Fibroblast of skin of scalp (primary cell): ENCODE measurements at places on chromosomes 7 and 10.
A peak's percentile ranks its signal among the peaks of the same experiment; 100 is the strongest.

- no peak for DNase-seq
These were observed 23.1 kb downstream of the PLPP4 start for GRCh38 chr10:120480065-120480600.

DNA sequence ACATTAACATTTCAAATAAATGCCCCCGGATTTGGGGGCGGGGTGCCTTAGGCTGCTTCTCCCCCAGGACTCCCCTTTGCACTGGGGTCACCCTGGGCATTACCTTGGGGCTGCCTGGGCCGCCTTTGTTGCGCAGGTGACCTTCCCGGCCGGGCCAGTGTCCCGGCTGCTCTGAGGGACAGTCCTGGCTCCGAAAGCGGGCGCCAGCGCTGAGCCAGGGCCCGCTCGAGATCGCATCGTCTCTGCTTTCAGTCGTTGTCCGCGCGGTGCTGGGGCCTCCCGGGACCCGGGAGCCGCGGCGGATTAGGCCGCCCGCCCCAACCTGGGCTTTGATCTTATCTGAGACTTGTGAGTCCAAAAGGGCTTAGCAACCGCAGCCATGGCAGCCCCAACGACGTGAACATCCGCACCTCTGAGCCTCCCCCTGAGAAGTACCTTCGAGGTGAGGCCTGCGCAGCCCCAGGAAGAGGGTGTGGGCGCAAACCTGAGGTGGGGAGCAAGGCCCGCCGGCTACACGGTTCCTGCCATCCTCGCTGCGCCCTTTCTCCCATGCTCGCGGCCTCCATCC lies 14.8 kb upstream of the WAPL start:
- DNase-seq: no peak

- no peak for DNase-seq
These were observed 993 bp downstream of the PTPRN2 start for GRCh38 chr7:158586499-158587161.

DNA sequence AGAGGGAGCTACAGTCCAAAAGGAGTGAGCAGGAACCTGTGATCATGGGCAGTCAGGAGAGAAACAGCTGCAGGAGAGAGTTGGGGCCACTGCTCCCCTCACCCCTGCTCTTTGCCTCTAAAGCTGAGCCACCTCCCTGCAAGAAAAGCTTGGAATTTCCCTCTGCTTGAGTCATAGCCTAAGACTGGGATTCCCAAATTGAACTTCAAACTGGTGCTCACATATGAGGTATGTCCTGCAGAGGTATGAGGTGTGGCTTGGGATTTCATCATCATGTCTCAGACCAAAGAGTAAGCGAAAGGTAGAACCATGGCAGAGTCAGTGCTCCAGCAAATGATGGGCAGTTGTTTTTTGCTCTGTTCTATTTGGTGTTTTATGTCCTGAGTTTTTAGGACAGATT lies 237.1 kb upstream of the NRP1 start:
- peak; percentile 15 for DNase-seq

DNA sequence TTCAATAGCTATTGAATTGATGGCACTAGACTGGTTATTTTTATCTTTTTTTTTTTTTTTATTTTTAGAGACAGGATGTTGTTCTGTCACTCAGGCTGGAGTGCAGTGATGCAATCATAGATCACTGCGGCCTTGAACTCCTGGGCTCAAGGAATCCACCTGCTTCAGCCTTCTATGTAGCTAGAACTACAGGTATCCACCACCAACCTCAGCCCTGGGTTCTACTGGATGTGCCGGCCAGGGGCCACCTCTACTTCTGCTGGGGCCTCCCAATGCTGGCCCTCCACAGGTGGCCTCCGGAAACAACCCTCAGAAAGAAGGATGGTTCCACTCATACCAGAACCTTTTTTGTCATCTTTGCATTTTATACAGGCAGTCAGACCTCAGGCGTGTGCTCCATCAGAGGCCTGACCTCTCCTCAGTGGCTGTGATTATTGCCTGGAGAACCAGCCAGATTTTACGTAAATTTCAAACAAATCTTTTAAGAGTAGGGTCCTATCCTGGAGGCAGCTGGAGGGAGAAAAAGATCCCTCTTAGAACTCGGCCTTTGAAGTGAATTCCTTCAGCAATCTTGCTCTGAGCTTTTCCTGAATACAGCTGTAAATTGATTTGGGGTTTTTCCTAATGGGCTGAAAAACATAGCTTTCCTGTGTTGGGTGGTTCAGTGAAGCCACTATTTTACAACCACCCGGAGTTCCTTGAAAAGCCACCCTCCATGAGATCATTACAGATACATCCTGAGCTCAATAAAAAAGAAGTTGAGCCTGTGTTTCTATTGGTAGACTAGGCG lies 110.0 kb downstream of the SPAG6 start:
- DNase-seq: no peak

DNA sequence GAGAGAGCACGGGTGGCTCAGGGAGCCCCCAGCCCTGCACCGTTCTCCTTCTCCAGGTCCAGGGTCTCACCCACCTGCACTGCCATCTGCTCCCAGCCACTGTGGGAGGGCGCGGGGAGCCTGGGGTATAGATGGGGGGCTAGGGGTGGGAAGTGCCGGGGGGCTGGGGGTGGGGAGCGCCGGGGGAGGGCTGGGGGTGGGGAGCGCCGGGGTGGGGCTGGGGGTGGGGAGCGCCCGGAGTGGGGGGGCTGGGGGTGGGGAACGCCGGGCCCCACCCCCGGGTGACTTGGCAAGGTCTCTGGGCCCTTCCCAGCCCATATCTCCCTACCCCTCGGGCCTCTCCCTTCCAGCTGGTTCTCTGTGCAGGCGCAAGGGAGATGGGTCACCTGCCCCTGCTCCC lies at the start of gene GRIFIN:
TSS of gene GRIFIN (minus strand) at position 101 of the 400 bp plus-strand sequence. CDS start at position 86, 15 bp downstream.
- no peak for DNase-seq

- no peak for DNase-seq
These were observed 118.3 kb downstream of the FAM53B start for GRCh38 chr10:124625831-124626238.

DNA sequence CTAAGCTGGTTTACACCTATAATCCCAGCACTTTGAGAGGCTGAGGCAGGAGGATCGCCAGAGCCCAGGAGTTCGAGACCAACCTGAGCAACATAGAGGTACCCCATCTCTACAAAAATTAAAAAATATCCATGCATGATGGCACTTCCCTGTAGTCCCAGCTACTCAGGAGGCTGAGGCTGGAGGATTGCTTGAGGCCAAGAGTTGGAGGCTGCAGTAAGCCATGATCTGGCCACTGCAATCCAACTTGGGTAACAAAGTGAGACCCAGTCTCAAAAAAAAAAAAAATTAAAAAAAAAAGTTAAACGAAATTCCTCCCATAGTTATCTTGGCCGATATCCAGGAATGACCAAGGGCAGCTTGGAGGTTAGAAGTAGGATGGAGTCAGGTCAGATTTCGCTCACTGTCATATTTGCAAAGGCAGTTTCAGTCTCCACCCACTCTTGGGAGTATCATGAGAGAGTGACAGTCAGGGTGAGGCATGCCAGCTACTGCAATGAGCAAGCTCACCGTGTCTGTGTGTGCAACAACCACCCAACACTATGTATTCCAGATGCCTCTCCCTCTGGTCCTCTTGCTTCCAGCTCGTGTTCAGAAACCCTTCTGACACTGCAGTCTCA lies 6.0 kb upstream of the ZDHHC4 start:
- no peak for DNase-seq

DNA sequence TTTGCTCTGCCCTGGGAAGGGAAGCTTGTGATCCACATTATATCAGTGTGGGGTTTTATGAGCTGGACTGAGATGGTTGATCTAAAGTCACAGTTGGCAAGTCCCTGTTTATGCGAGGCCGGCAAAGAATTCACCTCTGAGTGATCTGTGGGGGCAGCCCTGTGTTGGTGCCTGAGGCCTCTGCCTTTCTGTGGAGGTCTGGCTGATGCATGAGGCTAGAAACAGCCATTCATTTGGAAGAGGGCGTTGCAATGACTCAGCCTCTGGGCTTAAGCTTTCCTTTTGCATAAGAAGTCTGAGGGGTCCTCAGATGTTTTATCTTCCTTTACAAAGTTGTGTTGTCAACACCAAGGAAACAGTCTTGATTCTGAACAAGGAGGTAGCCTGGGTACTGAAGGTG lies 126.9 kb downstream of the MGMT start:
- DNase-seq: no peak

- DNase-seq: no peak
These were observed 15.0 kb downstream of the DAGLB start for GRCh38 chr7:6432781-6433180.

DNA sequence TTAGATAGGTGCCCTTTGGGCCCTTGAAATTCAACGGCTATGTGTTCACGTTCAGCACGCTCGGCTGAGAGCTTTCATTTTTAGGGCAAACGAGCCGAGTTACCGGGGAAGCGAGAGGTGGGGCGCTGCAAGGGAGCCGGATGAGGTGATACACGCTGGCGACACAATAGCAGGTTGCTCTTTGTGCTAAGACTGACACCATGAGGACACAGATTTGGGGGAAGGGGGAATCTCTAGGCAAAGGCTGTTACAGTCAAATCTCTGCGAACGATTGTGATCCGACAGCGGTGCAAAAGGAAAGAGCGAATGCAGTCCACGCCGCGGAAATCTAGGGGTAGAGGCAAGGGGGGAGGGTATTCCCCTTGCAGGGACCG lies 667 bp downstream of the KLLN start:
- DNase-seq: no peak

DNA sequence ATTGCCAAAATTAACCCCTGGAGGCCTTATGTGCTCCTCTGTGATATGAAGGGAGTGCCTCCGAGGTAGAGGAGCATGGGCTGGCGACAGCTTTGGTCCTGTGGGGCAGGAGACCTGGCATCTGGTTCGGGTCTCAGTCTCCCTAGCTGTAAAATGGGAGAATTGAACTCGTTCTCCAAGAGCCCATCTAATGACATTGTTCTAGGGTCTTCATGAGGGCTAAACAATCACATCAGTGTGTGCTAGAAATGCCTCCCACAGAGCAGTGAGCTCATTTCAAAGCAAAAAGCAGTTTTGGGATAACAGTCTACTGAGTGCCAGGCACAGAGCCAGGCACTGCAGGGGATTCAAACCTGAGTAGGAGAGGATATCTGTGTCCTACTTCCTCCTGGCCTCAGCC lies 248.0 kb downstream of the RPS24 start:
- DNase-seq: no peak

DNA sequence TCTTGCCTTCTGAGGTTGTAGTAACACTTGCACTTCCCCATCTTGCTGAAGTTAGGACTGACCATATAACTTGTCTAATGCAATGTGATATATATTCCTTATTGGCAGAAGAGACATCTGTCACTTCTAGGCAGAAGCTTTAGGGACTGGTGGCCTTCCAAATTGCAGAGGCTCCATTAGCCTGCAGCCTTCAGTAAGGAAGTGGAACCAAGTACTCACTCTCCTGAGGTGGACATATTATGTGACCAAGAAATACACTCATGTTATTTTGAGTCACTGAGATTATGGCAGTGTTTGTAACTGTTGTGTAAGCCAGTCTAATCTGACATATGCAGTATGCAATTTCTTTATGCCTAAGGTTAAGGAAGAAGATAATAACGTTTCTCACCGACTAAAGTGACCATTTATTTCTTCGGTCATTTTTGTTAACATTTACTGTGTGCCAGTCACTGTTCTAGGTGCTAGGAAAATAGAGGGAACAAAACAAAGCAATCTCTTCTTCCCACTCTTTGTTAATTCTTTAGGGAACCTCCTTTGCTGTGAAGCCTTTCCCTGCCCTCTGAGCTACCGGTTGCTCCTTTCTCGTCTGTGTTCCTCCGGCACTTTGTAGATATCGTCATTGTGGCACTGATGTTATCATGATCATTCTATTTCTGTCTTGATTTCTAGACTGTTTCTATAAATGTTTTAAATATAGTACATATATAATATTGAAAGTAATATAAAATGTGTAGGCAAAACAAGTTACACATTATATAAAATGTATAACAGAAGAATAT lies 52.9 kb upstream of the HBP1 start:
- DNase-seq: no peak

DNA sequence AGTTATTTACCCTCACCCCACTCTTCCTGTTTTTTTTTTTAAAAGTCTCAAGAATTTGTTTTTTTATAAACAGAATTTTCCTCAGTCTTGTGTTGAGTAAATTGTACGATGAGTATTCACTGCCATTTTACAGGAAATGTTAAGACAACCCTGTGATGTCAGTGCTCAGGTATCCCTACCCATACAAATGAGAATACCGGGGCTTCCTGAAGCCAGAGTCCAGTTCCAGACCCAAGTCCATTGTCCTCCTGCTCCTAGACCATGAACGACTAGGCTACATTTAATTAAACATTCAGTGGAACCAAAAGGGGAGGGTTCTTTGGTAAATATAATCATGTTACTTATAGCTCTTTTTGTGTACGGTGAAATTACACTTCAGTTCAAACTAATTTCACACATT lies 79.2 kb downstream of the GNAI1 start:
- DNase-seq: no peak

- peak; percentile 80 for DNase-seq
These were observed 331.7 kb downstream of the KCNMA1 start for GRCh38 chr10:77305650-77306632.

DNA sequence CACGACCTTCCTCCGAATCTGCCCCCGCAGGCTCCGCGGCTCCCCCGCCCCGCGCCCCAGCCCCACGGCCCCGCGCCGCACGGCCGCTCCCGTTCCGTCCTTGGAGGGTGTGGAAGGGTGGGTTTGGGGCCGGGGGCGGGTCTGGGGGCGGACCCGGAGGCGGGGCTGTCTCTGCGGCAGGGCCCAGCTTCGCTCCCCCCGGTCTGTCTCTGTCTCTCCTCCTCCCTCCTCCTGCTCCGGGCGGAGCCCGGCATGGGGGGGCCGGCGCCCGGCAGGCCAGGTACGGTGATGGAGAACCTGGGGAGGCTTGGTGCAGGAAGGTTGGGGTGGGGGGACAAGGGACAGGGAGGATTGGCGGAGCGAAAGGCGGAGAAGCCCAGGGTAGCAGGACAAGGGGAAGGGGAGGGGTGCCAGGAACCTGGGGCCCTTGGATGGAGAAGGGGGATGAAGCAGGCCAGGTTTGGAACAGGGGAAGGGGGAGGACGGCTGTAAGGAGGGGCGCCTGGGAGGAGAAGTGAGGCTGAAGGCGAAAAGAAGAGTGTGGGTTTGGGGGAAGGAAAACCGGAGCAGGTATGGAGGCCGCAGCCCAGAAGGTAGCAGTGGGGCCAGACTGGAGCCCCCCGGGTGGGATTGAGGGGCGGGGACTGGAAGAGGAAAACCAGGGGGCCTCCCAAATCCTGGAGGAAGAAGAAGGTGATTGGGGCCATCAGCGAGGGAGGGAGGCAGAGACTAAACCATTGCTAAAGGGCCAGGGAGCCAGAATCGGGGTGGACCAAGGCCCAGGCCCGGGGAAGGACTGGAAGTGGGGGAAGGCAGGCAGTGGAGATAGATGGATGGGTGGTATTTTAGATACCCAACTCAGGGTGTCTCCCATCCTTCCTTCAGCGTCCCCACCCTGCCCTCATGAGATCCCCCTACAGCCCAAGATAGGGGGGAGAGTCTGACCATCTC lies at the start of gene NYAP1:
TSS of gene NYAP1 (plus strand) at position 206 of the 951 bp plus-strand sequence. CDS start 1,385 bp downstream, outside the sequence.
- DNase-seq: peak; percentile 69

- DNase-seq: no peak
These were observed 120.6 kb downstream of the ZWINT start for GRCh38 chr10:56240471-56240870.

GRCh38 chr7:26995666-26996065 lies 100.1 kb downstream of the HOXA1 start:
- no peak for DNase-seq

- peak; percentile 63 for DNase-seq
These were observed 509.7 kb upstream of the AKR1E2 start for GRCh38 chr10:4316161-4316810.

GRCh38 chr7:128985660-128986059 lies 47.9 kb downstream of the IRF5 start:
- no peak for DNase-seq
